Muscle of leg (tissue), 16 donors: ENCODE measurements at places on chromosomes 16 and 17. TPM values are rescaled to one million over a fixed set of nuclear protein-coding genes. Genes with fewer than 3 reads are reported as not detected.

The PLXDC1 gene
- total RNA-seq: 2.0 TPM

GRCh38 chr17:64709481-64709880 lies 47.4 kb upstream of the SMURF2 start:
- no peaks in the 10 kb centered on the region for H3K27me3 ChIP-seq
- no peak overlapping the region for H3K4me3 ChIP-seq
- no peak for DNase-seq
- peak overlapping the region; percentile 81 for H3K27ac ChIP-seq

The PTGES3L gene
- 37.3 TPM for total RNA-seq

The GABARAPL2 gene
- 122 TPM for total RNA-seq

- no peak overlapping the region for H3K27ac ChIP-seq
- peak; percentile 55 for DNase-seq
- no peak overlapping the region for H3K4me3 ChIP-seq
Measured at GRCh38 chr16:30728899-30729672, 19.1 kb upstream of the PHKG2 start.

The GP1BA gene
- total RNA-seq: 0.04 TPM

DNA sequence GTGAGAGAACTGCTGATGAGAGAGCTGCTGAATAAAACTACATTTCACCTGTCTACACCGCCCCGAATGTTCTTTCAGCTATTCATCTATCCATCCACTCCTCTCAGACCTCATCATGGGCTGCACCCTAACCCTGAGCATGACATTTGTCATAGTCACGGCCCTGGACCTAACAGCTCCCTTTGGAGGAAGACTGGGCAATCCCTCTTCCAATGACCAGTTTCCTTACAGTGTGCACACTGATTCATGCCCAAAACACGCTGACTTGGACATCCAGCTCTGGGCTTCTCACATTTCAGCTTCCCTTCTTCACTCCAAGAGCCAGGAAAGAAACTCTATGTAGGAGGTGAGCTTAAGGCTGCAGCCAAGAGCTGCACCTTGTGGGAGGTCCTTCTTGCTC lies 41.8 kb upstream of the ARL4D start:
- H3K36me3 ChIP-seq: no peaks in the 10 kb centered on the region
- H3K4me3 ChIP-seq: no peak overlapping the region
- H3K27me3 ChIP-seq: no peaks in the 10 kb centered on the region
- DNase-seq: peak; percentile 88
- H3K4me1 ChIP-seq: peaks cover 23% of the 10 kb centered on the region
- peak overlapping the region; percentile 57 for H3K27ac ChIP-seq
